ENCODE measurements at places on chromosomes 11 and 22.
A peak's percentile ranks its signal among the peaks of the same experiment; 100 is the strongest.

DNA sequence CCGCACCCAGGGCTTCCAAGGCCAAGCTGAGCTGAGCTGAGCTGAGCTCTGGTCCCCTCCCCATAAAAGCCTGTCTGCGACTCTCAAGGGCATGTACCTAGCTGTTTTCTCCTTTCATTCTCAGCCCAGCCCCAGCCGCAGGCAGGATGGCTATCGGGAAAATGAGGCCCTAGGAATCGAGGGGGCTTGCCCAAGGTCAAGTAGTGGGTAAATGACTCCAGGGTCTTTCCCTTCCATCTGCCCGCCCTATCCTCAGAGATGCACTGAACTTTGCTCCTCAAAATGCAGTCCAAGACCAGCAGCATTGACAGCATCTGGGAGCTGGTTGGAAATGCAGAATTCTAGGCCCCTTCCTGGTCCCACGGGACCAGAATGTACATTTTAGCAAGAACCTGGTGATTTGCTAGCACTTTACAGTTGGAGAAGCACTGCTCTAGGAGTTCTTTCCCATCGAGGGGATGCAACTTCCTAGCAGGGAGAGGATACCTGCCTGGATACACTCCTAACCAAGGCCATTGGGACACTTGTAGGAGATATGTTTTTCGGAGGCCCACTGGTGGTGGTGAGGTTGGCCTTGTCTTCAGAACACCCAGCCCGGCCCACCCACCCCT, 43.2 kb upstream of the ACCSL start:
- no peak for DNase-seq

GRCh38 chr11:76232026-76232665, 25.8 kb upstream of the WNT11 start:
- DNase-seq, result no peak

GRCh38 chr22:28075358-28075981, 156.4 kb upstream of the PITPNB start:
- peak; percentile 90 for DNase-seq

DNA sequence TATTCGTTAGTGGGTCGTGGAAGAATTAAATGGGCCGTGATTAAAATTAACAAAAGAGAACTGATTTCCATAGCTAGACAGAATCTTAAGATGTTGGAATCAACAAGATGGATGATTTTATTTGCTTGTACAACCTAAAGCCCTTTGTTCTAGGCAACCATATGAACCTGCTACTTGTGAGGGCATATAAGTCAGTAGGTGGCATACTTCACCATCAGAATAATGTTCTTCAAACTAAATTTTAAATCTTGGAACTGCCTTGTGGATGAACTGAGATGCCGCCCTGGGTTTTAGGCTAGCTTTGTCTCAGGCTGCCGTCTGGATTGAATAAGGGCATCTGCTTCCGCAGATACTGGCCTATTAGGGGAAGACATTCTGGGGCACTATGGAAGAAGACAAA, 40.9 kb downstream of the CSRP3 start:
- no peak for DNase-seq

GRCh38 chr22:44883011-44883421, 126.8 kb downstream of the PHF21B start:
- no peak for DNase-seq

GRCh38 chr11:114141863-114142580, 82.5 kb downstream of the ZBTB16 start:
- DNase-seq, result no peak

GRCh38 chr11:33539751-33540150, 160.9 kb downstream of the C11orf91 start:
- peak; percentile 28 for DNase-seq

- DNase-seq, result no peak
Observed at GRCh38 chr11:1473786-1474185, 12.8 kb downstream of the MOB2 start.

DNA sequence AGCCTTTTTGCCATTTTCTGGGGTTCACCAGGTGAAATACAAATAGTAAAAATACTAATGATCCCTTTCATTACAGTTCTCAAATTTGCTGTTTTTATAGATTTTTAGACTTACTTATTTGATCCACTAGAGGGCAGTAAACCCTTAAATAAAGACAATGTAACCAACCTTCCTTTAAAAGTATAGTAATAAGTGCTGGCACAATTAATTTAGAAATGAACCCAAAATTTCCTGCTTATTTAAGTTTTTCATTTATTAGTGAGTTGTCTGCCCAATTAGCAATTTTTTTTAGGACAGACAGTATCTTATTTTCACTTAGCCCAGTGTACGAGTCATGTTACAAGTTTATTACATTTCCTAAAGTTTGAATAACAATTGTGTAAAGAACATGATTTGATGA, 4.7 kb downstream of the DDIAS start:
- peak; percentile 39 for DNase-seq

- DNase-seq, result no peak
Observed at GRCh38 chr11:47148270-47148669, 28.4 kb downstream of the ARFGAP2 start.

GRCh38 chr11:95821640-95822039, 31.3 kb downstream of the CEP57 start:
- DNase-seq, result peak; percentile 36

DNA sequence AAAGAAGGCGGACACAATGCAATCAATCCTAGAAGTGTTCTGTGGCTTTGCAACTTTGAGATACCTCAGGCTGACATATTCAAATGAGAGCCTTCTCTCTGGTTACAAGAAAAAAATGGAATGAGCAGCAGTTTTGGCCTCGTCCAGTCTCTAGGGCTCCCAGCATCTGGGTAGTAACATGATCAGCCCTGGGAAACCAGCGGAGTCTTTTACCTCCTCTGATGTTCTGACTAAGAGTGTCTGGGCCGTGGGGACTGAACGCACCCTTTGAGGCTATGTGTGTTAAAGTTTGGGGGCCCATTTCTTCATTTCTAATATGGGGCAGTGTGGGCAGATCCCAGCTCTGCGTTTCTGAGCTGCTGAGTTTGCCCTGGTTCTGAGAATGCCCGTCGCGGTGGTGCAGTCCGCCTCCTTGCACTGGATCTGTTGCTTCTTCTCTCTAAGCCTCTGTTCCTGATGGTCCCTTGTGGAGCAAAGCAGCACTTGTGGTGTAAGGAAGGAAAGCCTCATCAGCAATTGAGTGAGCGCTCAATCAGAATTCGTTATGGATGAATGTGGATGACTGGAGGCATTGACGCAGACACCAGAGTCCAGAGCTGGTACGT, 8.1 kb downstream of the PARVB start:
- DNase-seq, result peak; percentile 46

GRCh38 chr11:73028611-73029010, 113.5 kb downstream of the FCHSD2 start:
- DNase-seq, result no peak

DNA sequence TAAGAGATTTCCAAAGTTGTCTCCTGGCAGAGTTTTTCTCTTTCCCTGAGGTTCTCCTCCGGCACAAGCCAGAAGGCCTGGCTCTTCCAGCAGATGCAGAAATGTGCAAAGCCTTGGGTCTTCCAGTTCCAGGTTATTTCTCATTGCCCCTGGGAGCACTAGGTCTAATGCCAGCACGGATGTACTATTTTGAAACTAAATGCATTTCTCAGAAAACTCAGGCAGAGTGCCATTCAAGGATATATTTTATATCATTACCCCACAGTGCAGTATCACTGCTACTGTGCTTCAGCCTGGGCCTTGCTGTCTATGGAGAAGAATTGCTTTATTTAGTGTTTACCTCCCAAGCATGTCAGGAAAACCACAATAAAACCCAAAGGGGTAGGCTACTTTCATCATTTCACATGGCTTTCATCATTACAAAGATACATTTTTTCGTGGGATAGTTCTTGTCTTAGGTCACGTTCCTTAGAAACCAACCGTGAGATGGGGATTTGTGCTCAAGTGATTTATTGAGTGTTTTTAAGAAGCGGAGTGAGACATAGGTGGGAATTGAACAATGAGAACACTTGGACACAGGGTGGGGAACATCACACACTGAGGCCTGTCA, 22.4 kb upstream of the FZD4 start:
- peak; percentile 43 for DNase-seq

DNA sequence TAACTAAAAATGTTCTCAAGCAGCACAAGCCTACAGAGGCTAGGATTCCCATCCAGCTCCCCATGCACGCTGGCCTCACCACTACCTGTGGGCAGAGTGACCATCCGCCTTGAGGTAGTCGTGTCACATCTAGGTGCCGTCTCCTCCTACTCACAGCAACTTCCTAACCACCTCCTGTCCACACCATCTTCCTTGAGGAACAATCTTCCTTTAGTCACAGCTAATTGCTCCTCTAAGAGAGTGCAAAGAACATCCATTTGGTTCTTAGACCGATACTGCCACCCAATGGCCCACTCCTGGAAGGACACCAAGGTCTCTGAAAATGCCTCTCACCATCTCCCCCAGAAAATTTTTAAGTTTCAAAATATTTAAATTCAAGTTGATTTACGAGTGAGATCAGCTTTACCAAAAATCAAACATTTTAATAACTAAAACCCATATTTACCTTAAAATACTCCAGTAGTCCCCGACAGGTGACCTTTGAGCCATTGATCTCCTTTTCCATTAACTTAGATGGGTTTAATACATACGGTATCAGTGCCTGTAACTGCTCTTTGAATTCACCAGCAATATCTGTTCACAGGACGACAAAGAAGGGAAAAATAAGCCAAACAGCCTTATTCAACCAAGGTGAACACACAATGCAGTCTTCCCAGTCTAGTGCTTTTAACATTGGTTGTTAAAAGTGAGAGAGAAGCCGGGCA, 21.7 kb upstream of the PLAAT3 start:
- peak; percentile 55 for DNase-seq

DNA sequence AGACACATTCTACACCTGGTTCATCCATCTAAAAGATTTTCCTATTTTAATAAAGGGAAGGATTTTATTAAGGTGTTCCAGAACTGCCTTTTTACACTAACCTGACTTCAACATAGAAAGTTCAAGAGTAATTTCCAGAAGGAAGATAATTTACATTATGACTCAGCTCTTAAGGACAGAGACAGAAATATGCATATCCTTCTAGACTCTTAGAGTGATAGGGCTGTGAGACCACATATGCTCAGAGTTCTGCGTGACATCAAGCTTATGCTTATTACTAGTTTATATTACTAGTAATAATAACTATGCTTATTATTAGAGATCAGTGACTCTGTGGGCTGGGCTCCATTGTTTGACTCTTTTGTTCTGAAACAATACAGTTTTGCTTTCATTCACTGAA, 4.6 kb downstream of the PDGFD start:
- DNase-seq, result peak; percentile 41

- DNase-seq, result peak; percentile 28
Observed at GRCh38 chr22:19497245-19497644, 17.5 kb downstream of the CDC45 start.

DNA sequence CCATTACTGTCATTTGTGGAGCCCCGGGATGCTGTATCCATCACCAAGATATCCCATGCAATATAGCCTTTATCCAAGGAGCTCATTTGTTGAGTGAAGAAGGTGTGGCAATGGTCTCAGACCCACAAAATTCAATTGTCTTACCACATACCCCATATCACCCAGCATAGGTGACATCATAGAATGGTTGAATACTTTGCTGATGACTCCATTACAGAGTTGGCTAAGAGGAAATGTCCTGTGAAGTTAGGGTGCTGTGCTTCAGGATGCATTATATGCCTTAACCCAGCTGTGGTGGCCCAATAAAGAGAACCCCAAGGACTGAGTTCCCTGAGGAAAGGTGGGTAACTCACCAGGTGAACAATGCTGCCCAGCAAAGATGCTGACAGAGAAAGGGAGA, 113.7 kb downstream of the EFCAB6 start:
- DNase-seq, result no peak

- peak; percentile 19 for DNase-seq
Observed at GRCh38 chr11:58688789-58689503, 42.8 kb downstream of the GLYAT start.

GRCh38 chr11:134780486-134781147, 368.6 kb upstream of the B3GAT1 start:
- DNase-seq, result no peak

GRCh38 chr11:43419460-43419859, 60.7 kb downstream of the TTC17 start:
- peak; percentile 23 for DNase-seq

DNA sequence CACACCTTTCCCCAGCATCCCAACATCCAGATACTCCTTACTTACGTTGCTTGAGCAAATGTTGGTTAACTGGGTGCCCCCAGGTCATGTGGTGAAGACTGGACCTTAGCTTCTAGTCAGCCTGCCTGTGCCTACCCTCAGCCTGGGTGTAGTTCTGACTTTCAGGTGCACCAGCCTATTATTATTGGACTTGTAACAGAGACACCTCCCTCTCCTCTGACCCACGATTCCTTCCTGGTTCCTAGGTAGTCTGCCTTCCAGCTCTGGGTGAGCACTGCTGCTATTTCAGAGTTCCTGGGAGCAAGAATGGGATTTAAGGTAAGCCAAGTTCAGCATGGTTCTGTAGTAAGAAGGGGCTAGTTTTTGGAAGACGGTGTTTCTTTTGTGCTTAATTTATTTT, 138.2 kb downstream of the DSCAML1 start:
- no peak for DNase-seq

GRCh38 chr11:26187639-26188038, 144.3 kb upstream of the ANO3 start:
- peak; percentile 92 for DNase-seq
